ENCODE measurements at places on chromosomes 11 and 22.

- no peak for DNase-seq
Measured at GRCh38 chr11:96221244-96222070, 121.5 kb downstream of the MAML2 start.

DNA sequence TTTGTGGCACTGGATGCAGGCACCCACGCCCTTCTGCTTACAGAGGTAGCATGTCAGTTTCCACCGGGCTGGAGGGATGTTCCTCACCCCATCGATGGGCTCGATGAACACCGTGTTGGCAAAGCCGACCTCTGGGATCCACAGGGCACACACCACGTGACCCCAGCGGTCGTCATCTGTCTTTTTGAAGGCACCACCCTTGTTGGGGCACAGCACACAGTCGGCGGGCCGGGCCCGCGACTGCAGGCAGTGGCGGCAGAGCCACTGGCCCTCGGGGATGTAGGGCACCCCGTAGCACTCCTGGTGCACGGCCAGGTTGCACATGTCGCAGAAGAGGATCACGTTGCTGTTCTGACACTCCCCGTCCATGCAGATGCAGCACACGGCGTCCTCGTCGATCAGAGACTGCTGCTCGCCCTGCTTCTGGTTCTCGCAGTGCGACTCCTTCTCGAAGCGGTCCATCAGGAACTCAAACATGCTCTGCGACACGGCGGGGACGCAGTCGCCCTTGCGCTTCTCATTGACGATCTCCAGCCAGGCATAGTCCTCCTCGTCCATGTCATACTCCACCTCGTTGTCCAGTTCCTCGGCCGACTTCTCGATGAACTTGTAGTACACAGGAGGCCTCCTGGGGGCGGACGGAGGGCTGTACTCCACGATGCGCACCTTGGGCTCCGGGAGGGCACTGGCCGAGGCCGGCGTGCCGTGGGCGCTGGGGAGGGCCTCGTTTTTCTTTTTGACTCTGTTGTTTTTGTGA lies 4.2 kb downstream of the BRD1 start:
- DNase-seq: no peak

GRCh38 chr11:7605186-7605943 lies 67.9 kb downstream of the CYB5R2 start:
- DNase-seq: no peak

DNA sequence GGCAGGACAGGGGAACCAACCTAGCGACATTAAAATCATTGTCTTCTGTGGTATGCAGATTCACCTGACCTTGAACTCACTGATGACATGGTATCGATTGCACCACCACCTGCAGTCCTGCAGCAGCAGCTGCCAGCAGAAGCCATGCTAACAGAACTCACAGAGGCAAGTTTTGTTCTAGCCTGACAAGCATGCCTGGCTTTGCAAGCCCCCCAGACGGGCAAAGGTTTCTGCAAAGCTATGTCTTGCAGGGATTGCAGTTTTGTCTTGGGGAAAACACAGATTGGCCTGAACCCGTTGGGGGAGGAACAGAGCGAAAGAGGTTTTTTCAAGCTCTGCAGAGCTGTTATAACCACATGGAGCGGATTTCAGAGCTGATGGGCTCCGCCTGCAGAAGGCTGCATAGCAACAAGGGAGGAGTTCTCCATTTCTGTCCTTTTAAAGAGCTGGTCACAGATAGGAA lies 221.0 kb downstream of the HIPK3 start:
- DNase-seq: peak; percentile 8

DNA sequence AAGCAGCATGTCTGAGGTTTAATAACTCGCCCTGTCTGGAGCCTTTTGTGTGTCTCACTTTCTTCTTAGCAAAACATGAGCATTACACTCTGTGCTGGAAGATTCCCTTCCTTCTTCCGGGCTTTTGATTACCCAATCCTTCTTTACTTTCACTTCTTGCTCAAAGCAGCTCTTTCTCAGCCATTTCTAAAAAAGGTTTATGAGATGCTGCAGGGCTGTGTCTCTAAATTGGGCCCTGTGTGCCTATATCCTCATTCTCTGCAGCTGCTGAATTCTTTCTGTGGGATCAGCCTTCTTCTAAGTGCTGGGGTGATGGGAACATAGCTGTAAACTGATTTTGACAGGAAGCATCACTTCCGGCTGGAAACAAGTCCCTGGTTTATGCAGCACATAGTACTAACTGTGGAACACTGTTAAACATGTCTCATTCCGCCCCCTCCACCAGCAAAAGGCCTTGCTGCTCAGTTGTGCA lies 71.8 kb downstream of the PIWIL4 start:
- no peak for DNase-seq

GRCh38 chr11:849104-849824 lies 6.6 kb downstream of the TSPAN4 start:
- DNase-seq: no peak

- DNase-seq: no peak
Measured at GRCh38 chr22:19629331-19629719, 85.0 kb upstream of the SEPTIN5 start.

DNA sequence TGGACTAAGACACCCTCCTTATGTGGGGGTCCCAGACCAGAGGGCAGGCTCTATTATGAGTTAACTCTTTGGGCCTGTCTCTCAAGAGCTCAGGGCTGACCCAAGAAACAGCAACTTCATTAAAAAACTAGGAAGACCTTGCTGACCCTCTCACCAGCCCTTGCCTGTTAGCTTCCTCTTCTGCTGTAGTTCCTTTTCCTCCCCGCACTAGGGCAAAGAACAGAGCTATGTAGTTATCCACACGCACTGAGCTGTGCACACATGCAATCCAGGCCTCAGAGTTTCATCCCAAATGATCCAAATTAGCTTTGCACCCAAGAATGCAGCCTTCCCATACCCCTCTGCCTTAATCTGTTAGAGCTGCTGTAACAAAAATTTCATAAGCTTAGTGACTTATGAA lies 539.6 kb upstream of the CADM1 start:
- no peak for DNase-seq

DNA sequence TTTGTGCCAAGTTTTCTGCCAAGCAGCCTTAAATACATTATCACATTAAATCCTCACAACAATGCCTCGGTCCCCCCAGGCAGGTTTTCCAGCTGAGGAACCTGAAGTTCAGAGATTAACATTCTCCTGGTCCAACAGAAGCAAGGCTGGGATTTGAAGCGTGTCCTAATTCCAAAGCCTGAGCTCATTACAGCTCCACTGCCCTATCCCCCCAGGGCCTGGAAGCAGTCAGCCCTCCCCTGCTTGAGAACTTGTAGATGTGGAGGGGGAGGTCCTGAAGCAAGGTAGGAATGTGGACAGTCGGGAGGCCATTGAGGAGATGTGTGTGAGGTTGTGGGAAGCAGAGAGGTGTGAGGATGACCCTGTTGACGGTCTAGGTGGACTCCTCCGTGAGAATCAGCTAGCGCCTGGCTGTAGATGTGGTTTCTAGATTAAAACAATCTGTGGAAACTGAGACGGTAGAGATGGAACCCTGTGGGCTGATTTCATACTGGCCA lies 8.1 kb downstream of the GRAMD1B start:
- DNase-seq: no peak

DNA sequence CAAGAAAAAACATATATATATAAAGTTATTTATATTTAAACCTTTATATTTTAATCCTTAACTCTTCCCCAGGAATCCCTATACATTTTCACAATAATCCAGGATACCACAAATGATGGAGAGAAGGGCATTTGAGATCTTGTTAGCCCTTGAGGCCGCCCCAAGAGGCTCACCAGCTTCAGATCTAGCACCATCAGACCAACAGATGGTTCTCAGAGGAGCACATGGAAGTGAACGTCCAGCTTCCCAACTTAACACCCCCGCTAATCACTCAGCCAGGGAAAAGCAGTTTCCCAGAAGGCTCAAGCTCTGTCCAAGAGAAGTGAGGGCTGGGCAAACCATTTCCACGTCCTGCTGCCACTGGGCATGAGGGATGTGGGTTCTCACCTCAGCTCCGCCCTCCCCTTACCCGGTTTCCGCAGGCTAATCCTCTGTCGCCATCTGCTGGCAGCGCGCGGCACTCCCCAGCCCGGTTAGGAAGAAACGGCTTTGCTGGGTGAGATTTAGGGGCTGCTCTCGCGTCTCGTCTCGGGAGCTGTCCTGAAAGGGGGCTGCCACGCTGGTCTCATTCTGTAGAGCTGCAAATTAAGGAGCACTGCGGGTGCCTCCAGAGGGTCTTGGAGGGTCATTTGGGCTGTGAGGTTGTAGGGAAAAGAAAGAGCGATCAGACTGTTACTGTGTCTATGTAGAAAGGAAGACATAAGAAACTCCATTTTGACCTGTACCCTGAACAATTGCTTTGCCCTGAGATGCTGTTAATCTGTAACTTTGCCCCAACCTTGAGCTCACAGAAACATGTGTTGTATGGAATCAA lies 6.8 kb upstream of the FAM111A start:
- no peak for DNase-seq

- no peak for DNase-seq
Measured at GRCh38 chr22:41217553-41218157, 12.5 kb downstream of the L3MBTL2 start.

DNA sequence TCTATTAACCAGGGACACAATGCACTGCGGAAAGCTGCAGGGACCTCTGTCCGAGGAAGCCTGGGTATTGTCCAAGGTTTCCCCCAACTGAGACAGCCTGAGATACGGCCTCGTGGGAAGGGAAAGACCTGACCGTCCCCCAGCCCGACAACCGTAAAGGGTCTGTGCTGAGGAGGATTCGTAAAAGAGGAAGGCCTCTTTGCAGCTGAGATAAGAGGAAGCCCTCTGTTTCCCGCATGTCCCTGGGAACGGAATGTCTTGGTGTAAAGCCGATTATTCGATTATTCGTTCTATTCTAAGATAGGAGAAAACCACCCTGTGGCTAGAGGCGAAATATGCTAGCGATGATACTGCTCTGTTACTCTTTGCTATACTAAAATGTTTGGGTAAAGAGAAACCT lies 5.2 kb downstream of the BET1L start:
- DNase-seq: no peak

DNA sequence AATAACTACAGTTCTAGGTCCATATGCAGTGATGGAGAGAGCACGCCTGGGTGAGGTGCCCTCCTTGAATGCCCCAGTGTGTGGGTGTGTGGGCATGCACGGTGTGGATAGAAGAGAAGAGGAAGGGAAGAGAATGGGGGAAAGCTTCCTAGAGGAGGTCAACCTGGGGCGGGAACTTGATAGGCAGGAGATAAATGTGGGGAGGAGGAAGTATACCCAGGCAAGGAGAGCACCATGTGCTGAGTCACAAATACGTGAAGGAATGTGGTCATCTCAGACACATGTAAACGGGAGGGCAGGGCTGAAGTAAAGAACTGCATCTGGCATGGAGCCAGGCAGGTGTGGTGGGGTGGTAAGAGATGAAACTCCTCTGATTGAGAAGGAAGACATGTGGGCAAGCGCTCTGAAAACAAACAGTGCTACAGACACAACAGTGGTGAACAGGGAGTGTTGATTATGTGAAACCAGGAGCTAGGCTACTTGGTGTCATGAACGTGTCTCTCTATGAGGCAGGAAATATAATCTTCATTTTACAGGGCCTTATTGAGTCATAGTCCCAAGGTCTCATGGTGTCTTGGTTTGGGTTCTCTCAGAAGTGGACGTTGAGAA lies 61.5 kb upstream of the EED start:
- no peak for DNase-seq

- no peak for DNase-seq
Measured at GRCh38 chr11:130429120-130429681, 792 bp upstream of the ADAMTS8 start.

DNA sequence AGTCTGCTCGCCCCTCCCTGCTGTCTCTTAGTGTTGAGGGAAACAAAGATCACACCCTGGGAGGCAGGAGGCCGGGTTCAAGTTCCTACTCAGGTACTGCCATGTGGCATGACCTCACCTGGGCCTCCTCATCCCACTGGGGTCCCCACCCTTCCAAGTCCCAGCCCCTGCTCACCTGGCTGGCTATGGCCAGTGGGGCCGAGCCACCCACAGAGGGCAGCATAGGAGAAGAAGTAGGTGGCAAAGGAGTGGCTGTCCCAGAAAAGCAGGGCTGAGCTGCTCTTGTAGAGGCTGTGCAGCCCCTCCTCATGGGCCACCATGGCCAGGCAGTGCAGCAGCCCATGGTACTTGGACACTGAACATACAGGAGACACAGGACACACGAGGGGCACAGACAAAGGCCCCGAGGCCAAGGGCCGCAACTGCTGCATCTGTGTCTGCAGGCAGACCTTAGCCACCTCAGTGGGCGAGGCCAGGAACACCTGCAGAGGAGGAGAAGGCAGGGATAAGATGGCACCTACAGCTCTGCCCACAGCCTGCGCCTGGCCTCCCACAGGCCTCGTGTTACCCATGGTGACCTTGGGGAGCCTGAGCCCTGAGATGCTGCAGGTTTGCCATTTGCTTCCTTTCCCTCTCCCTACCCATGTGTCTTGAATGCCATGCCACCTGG lies 50.6 kb upstream of the MPEG1 start:
- no peak for DNase-seq

- DNase-seq: no peak
Measured at GRCh38 chr11:57868491-57868890, 106.9 kb downstream of the CTNND1 start.

GRCh38 chr11:111419641-111420327 lies 40.7 kb upstream of the POU2AF1 start:
- DNase-seq: no peak

- DNase-seq: no peak
Measured at GRCh38 chr11:17714356-17714854, 5.0 kb upstream of the MYOD1 start.
